Thoracic aorta (tissue), 2 donors: ENCODE measurements at places on chromosomes 5 and 9. TPM values are rescaled to one million over a fixed set of nuclear protein-coding genes. Genes with fewer than 3 reads are reported as not detected.

PCDHGA10 gene
- total RNA-seq, result 14.4 TPM

DNA sequence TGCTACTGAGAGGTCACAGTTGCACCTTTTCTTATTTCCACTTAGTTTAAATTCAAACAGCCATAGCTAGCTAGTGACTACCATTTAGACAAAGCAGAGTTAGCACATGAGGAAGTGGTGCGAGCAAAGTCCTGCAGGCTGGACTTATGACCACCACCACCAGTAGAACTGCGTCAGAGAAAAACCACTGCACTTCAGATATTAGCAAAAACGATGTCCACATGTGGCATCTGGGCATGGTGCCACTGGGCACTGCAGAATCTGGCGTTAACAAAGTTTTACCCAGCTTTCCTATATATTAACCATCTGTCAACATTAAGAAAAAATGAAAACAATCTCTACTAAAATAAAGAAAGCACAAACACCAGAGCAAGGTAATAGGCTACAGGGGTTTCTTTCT, 80.1 kb downstream of the SPTLC1 start:
- no peak overlapping the region for H3K27ac ChIP-seq
- H3K4me1 ChIP-seq, result no peaks in the 10 kb centered on the region
- peaks cover 31% of the 10 kb centered on the region for H3K36me3 ChIP-seq
- no peak overlapping the region for H3K4me3 ChIP-seq

- no peaks in the 10 kb centered on the region for H3K36me3 ChIP-seq
- H3K4me3 ChIP-seq, result no peak overlapping the region
- H3K27me3 ChIP-seq, result no peaks in the 10 kb centered on the region
- no peak for DNase-seq
Observed at GRCh38 chr9:42386477-42386876, 203.0 kb downstream of the SPATA31A6 start.

HAVCR2 gene
- 38.0 TPM for total RNA-seq

GABRA6 gene
- not detected for total RNA-seq

PCDHA8 gene
- 0.14 TPM for total RNA-seq

DNA sequence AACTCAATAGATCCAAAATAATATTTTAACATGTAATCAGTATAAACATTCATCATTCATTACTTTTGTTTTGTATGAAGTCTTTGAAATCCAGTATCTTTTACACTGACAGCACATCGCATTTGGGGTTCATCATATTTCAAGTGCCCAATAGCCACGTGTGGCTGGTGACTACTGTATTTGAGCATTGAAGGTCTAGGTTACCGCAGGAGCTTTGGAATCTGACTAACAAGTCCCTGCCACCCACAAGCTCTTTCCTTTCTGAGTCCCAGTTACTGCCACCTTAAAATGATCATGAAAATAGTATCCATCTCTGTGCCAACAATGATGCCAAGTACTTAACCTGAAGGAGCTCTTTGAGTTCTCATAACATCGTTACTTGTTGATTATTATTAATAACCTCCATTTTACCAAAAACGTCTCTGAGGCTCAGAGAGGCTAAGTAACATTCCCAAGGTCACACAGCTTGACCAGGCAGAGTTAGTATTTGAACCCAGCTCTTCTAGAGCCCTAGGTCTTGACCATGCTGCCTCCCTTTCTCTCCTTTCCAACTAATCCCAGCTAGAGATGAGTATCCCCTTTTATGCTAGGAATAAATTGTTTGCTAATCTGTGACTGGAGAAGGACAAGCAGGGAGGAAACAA, 24.2 kb downstream of the ARHGEF37 start:
- H3K4me3 ChIP-seq, result no peak overlapping the region
- no peaks in the 10 kb centered on the region for H3K27me3 ChIP-seq
- H3K36me3 ChIP-seq, result peaks cover 22% of the 10 kb centered on the region

CD14 gene
- total RNA-seq, result 235 TPM

MORN5 gene
- total RNA-seq, result not detected

NUTM2G gene
- not detected for total RNA-seq

GRCh38 chr9:109468927-109469326, 29.2 kb downstream of the PTPN3 start:
- DNase-seq, result no peak
- no peak overlapping the region for H3K27ac ChIP-seq
- H3K4me1 ChIP-seq, result peaks cover 14% of the 10 kb centered on the region
- no peaks in the 10 kb centered on the region for H3K36me3 ChIP-seq
- H3K27me3 ChIP-seq, result no peaks in the 10 kb centered on the region

- no peaks in the 10 kb centered on the region for H3K36me3 ChIP-seq
- no peaks in the 10 kb centered on the region for H3K4me1 ChIP-seq
- H3K27me3 ChIP-seq, result no peaks in the 10 kb centered on the region
- no peak overlapping the region for H3K4me3 ChIP-seq
- DNase-seq, result no peak
Observed at GRCh38 chr9:14403081-14403480, 89.1 kb upstream of the NFIB start.

GRCh38 chr9:7760014-7760415, 39.6 kb downstream of the DMAC1 start:
- no peak overlapping the region for H3K27ac ChIP-seq
- H3K27me3 ChIP-seq, result no peaks in the 10 kb centered on the region
- no peaks in the 10 kb centered on the region for H3K4me1 ChIP-seq
- H3K36me3 ChIP-seq, result no peaks in the 10 kb centered on the region

DNA sequence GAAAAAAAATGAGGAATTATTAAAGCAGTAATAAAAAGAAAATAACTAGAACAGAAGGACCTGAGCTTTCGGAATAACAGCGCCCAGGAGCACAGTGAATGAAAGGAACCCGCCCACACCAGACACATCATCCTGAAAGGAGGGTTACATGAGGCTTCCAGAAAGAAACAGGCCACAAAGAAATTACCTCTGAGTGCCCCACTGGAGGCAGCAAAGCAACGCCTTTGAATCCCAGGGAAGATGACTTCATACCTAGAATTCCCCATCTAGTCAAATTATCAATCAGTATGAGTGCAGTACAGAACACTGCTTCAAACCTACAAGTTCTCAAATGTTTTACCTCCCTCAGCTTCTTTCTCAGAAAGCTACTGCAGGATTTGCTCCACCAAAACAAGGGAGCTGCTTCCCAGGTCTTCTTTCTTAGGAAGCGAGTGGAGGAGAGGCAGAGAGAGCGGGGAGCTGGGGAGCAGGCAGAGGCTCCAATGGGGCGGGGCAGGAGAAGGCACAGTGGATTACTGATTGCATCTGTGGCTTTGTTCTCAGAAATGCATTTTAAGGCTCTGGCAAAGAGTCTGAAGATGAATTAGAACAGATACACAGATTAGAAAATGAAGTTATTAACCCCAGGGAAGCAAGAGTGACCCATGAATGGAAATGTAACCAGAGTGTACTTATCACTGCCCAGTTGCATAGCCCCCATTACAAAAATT, 87.1 kb downstream of the SEMA4D start:
- no peak for DNase-seq
- no peaks in the 10 kb centered on the region for H3K27me3 ChIP-seq
- peaks cover 5% of the 10 kb centered on the region for H3K4me1 ChIP-seq
- H3K36me3 ChIP-seq, result no peaks in the 10 kb centered on the region

DNA sequence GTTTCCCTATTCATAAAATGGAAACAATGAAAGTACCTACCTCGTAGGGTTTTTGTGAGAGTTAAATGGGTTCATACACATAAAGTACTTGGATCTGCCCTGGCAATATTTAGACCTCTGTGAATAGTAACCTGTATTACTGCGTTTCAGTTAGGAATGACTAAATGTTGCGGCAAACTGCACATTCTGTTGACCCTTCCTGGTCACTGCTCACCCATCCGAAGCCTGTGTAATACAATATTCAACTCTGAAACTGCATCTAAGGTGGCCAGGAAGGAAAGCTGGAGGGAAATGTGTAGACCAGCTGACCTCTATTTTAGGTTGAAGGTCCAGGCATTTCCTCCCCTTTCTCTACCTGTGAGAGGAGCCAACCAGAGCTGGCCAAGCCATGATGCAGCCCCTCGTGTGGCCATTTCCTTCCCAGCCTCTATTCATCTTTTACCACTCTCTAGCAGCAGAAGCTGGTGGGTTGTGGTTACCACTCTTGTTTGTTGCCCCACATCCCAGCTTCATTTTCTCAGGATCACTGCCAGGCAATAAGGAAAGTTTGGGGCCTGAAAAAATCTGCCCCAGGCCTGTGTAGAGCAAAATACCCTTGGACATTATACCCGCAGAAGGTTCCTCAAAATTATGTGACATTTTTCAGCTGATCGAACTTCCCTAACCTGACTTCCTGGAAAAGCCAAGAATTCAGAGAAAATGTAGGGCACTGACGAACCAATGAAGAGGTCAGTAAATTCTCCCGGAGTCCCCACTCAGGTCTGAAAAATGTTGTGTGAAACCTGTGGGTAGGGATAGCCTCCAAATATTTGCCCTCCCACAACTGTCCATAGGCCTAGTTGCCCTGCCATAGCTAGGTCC, 20.5 kb upstream of the PDCD1LG2 start:
- H3K27ac ChIP-seq, result no peak overlapping the region
- no peak overlapping the region for H3K4me3 ChIP-seq
- no peaks in the 10 kb centered on the region for H3K27me3 ChIP-seq
- no peak for DNase-seq
- H3K4me1 ChIP-seq, result peaks cover 3% of the 10 kb centered on the region

GRCh38 chr5:169148138-169148740, 152.7 kb downstream of the SLIT3 start:
- H3K27ac ChIP-seq, result no peak overlapping the region
- peaks cover 23% of the 10 kb centered on the region for H3K4me1 ChIP-seq
- H3K36me3 ChIP-seq, result no peaks in the 10 kb centered on the region

MYORG gene
- 7.4 TPM for total RNA-seq

OBP2A gene
- not detected for total RNA-seq

KLF4 gene
- 70.6 TPM for total RNA-seq

DNA sequence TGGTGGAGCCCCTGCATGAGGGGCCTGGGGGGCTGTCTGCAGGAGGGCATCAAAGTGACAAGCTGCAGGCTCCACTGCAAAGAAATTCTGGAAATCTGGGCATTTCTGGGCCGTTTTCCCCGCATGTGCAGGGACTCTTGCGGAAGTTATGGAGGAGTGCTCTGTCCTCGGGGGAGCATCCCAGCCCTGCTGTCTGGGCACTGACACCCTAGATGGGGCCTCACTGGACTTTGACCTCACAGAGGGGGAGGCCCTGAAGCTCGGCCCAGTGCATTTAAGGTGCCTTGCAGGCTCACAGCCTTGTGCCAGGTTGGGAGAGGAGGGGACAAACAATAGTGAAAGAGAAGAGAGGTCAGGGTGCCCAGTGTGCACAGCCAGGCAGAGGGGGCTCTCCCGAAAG, 35.4 kb downstream of the LHX3 start:
- no peaks in the 10 kb centered on the region for H3K4me1 ChIP-seq
- H3K27ac ChIP-seq, result no peak overlapping the region
- no peak overlapping the region for H3K4me3 ChIP-seq
- H3K27me3 ChIP-seq, result no peaks in the 10 kb centered on the region
- H3K36me3 ChIP-seq, result no peaks in the 10 kb centered on the region
- no peak for DNase-seq

SLC6A19 gene
- not detected for total RNA-seq

DNA sequence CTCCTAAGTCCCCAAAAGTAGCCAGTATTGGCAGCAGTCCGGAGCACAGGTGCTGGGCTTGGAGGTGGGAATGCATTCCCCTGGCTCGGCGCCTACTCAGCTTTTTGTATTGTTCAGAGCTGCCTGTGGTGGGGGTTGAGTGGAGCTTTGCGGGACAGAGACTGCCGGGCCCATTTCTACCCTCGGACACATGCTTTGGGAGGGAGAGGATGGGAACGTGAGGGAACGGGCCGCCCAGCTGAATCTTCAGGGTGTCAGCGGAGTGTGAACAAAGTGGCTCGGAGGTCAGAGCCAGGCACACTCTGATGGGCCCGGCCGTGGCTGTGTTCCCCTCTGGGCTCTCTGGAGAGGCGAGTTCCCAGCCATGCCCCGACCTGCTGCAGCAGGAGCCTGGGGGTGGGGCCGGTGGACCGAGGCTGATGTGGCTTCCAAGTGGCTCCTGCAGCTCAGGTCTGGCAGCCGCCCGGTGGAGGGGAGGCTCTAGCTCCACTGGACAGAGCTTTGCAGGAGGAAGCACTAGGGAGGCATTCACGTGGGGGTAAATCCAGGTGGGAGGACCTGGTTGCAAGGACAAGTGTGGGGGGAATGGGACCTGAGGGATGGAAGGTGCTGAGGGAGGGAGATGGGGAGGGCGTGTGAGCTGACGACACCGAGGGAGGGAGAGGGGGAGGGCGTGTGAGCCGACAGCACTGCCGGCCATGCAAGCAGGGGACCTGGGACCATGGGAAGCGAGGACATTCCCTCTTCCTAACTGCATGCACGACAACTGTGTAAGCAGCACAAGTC, 31.1 kb upstream of the SLC6A3 start:
- peaks cover 36% of the 10 kb centered on the region for H3K36me3 ChIP-seq
- no peak overlapping the region for H3K27ac ChIP-seq
- no peak overlapping the region for H3K4me3 ChIP-seq
- no peak for DNase-seq
